ENCODE measurements at places on chromosomes 7 and 10.

DNA sequence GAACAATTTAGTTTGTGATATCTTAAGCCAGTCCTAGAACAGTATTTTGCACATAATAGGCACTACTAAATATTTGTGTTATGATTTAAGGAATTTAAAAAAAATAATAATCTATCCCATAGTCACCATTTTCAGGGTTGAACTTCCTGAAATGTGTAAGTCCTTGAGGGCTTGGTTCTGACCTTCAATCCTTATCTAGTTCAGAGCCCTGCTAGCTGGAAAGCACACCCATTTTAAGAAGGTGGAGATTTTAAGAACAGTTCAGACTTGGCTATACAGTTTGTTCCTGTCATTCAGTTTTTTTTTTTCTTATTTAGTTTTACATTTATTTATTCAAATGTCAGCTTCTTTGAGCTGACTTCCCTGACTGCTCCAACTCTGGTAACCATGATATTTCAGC is 183.4 kb upstream of the MAGI2 start:
- no peak for DNase-seq

DNA sequence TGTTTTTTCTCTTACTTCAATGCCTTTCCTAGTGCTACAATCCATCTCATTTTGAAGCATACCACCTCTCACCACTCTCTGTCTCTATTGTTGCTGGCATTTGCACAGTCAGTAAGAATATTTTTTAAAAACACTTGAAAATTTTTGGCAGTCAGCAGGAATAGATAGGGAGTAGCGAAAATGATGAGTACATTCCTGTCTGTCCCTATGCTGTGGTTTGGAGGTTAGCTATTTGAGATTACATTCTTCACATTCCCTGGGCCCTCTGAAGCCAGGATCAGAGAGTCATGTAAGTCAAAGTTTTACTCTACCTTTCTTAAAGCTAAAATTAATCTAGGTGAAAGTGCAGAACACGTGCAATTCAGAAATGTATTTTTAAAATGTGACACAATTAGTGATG is 53.0 kb upstream of the MAGI2 start:
- DNase-seq, result no peak

GRCh38 chr10:59905731-59906416 is 482 bp downstream of the CCDC6 start:
- no peak for DNase-seq

GRCh38 chr10:78420946-78421735 is 387.5 kb downstream of the RPS24 start:
- DNase-seq, result no peak

- DNase-seq, result no peak
Observed at GRCh38 chr7:3673524-3673923, 372.5 kb downstream of the SDK1 start.

GRCh38 chr10:16848562-16849154 is 31.4 kb upstream of the RSU1 start:
- no peak for DNase-seq

- DNase-seq, result no peak
Observed at GRCh38 chr7:27100694-27101170, 1.8 kb downstream of the HOXA2 start.

GRCh38 chr10:48333856-48334255 is 27.4 kb downstream of the MAPK8 start:
- DNase-seq, result no peak

GRCh38 chr10:47449102-47449978 is 34.6 kb downstream of the ANXA8 start:
- no peak for DNase-seq

- no peak for DNase-seq
Observed at GRCh38 chr10:117609796-117610170, 67.2 kb downstream of the EMX2 start.

GRCh38 chr10:5596611-5597341 is 69.6 kb downstream of the ASB13 start:
- DNase-seq, result peak; percentile 44

- no peak for DNase-seq
Observed at GRCh38 chr10:62112300-62112699, 156.3 kb downstream of the RTKN2 start.

DNA sequence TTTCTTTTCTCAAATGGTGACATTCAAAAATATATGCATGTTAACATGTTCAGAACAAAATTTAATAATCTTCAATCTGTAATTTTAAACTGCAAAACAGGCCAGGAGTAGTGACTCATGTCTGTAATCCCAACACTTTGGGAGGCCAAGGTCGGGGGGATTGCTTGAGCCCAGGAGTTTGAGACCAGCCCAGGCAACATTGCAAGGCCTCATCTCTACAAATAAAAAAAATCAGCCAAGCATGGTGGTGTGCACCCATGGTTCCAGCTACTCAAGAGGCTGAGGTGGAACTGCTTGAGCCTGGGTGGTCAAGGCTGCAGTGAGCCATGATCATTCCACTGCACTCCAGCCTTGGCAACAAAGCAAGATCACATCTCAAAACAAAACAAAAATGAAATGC is 394.3 kb downstream of the PARD3 start:
- no peak for DNase-seq

GRCh38 chr7:37056234-37056912 is 332.1 kb upstream of the AOAH start:
- DNase-seq, result no peak

GRCh38 chr10:72075376-72076115 is 12.8 kb downstream of the SPOCK2 start:
- no peak for DNase-seq

GRCh38 chr7:73890555-73891147 is 29.7 kb downstream of the TMEM270 start:
- DNase-seq, result no peak

DNA sequence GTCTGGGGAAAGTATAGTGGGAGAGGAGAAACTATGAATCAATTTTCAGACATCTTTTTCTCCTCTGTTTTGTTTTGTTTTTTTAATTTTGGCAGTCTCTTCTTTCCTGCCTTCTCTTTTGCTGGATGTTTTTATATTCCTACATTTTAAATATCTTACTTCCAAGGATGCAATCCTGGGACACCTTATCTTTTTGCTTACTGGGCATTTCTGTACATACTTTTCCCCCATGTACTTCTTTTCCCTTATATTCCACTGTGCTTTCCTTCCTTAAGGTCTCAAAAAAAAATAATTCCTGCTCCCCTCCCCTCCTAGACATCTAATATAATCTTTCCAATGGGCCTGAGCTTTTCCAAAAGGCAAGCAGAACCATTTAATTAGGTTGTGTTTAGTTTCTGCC is 701.1 kb downstream of the NRG3 start:
- no peak for DNase-seq

- DNase-seq, result no peak
Observed at GRCh38 chr10:129497013-129497412, 30.0 kb downstream of the MGMT start.

DNA sequence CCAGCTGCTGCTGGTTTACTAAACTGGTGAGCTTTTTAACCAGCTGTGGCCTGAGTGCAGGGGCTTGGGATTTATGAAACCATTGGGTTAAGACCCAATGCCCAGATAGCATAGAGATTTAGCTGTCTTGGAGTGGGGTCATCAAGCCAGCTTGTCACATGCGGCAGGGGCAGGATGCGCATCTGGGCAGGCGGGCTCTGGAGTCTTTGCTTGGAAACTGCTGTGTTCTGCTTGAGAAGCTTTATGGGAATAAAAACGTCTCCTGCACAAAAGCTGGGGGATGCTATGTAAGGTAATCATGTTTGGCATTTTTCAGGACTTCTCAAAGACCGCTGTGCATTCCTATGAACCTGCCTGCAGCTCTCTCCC is 136.3 kb downstream of the MAPK8 start:
- DNase-seq, result no peak

DNA sequence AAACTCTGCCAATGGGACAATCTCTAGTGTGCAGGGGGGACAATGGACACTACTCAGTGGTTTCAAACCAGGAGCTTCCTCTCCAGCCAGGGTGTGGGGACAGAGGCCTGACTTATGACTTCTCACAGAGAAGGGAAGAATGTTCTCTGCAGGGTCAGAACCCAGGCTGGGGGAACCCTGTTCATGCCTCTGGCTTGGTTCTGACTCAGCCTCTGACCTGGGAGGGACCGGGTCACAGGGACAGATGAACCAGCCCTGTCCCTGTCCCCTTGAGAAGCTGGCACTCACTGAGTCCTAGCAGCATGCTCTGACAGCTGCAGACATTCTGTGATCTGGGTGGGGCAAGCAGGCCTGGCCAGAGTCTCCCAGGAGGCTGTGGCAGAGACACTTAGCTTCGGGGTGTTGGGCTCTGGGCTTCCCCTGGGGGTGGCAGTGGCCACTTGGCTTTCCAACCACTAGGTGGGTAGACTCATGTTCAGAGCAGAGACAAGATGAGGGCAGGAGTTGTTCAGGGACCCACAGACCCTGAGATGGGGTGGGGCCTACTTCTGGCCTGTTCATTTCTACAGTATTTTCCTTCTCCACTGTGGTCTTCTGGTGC is 13.6 kb downstream of the TSPAN15 start:
- DNase-seq, result no peak

DNA sequence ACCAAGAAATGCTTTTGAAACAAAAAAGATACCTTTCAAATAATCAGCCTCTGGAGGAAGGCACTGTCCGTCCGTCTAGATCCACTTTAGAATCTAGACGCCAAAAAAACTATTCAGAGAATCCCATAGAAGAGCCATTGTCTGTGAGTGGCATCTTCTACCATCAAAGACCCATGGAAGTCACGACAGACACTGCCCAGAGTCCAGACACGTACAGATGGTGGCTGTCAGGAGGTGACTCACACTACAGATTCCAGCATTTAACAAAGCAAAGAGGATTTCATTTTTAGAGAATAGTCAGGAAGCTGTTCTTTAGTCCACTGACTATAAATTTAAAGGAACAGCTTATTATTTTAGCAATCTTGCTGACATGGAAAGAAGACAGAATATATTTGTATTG is 11.7 kb downstream of the C1QL3 start:
- DNase-seq, result no peak

DNA sequence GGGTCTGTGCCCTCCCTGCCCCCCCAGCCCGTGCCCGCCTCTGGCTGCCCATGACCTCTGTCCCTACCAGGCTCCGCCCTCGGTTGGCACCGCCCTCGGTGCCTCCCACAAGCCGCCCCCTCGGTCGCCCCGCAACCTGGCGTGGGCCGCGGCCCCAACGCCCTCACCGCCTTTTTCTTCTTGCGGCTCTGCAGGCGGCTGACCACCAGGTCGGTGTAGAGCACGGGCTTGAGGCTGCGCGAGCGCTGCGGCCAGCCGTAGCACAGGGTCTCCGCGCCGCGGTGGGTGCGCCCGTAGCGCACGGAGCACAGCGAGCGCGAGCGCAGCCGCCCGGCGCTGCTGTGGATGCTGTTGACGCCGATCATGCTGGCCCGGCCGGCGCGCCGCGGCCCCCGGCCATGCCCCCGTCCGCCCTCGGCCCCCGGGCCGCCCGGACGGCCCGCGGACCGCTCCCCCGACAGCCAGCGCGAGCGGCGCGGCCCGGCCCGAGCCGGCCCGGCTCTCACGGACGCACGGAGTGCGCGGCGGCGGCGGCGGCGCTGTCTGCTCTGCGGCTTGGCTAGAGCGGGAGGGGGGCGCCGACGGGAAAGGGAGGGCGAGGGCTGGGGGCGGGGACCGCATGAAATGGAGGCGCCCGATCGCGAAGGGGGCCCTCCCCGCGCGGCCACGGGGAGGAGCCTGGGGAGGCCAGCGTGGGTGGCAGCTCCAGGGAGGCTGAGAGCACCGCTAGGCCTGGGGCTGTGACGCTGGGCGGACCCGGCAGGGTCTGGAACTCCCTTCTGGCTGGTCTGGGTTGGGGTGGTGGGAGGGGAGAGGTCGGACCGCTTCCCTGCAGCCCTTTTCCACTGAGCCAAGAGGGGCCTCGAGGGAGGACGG is 9.6 kb downstream of the PSD start:
- DNase-seq, result no peak

DNA sequence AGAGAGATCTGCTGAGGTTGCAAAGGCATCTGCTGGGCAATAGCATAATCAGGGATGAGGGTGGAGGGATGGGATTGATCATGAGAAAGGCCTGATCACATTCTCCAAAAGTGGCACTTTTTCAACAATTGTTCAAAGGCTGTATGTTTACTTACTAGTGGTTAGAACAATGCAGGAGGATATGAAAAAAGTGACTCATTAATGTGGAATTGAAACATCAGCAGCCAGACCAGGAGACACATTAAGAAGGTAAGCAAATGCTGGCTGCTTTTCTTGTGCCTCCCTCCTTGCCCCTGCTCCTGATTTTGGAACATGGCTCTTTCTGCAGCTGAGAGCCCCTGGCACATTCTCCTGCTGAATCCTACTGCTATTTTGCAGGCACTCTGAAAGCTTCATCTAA is 63.5 kb downstream of the FAM204A start:
- DNase-seq, result no peak

DNA sequence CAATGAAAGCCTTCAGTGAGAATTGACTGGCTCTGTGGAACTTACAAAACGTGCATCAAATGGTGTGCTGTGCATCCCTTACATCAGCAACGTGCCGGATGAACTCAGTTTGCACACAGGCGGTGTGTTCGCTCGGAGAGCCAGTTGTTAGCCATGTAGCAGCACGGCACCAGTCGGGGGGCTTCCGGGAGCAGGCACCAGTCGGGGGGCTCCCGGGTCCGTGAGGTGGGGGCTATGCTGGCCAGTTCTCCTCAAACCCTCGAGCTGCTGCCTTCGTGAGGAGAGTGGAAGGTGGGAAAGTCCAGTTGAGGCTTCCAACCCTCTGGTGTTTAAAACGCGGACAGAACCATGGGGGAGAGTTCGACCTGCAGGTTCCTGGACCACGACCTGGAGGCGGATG is 34.9 kb upstream of the UTF1 start:
- DNase-seq, result no peak

- no peak for DNase-seq
Observed at GRCh38 chr10:34236931-34237330, 578.2 kb downstream of the PARD3 start.

- no peak for DNase-seq
Observed at GRCh38 chr10:5816170-5816569, 2.9 kb upstream of the GDI2 start.

- DNase-seq, result no peak
Observed at GRCh38 chr7:33590916-33591315, 314.4 kb upstream of the BMPER start.

GRCh38 chr7:36682102-36682501 is 42.2 kb downstream of the AOAH start:
- no peak for DNase-seq

DNA sequence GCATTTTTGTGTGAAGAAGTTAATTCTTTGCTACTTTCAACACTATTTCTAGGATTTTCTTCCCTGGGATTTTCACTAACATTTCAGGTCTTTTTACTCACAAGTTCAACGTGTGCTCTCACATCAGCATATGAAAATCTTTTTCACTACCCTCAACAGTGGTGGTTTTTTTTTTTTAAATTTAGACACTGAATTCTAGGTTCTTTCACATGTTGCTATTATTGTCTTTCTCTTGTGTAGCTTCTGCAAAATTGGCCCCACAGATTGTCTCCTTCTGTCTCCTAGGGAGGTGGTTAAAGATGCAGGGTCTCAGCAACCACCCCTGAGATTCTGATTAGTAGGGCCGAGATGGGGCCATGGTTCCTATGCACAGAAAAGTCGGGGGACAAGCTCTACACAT is 165.0 kb upstream of the GPR26 start:
- DNase-seq, result no peak

Measured in amniotic stem cell (primary cell).